ENCODE measurements at places on chromosomes 5 and 9.

DNA sequence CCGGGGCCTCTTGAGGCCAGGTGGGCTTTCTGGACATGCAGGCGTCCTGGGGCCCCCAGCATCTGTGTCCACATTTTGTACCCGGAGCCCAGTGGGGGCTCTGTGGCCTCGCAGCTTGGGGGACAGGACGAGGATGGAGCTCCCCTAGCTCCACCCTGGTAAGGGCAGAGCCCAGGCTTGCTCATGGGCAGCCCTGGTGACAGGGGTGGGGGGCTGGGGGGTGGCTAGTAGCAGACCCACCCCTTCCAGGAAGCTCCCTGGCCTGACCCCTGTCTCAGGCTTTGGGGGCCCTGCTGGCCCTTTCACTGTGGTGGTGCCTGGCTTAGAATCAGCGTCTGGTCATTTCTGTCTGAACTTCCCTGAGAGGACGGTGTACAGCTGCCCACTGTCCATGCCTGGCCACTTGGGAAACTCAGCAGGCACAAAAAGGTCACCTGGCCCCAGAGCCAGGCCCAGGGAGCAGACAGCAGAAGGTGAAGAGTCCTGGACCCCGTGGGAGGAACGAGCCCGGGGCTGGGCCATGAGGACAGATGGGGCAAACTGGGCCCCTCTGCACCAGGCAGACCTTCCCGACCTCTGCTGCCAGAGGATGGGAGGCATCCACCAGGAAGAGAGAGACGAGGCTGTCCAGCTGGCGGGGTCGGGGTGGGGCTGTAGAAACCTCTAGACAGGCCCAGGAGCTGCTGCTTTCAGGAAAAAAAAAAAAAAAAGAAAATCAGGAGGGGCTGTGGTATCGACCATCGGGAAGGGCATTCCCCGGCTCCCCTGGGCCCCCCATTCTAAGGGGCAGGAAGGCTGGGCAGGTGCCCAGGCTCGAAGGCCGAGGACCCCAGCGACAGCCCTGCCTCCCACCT, 52.8 kb downstream of the EXD3 start:
- no peak for DNase-seq

GRCh38 chr5:173850659-173851058, 37.5 kb upstream of the CPEB4 start:
- DNase-seq, result no peak

DNA sequence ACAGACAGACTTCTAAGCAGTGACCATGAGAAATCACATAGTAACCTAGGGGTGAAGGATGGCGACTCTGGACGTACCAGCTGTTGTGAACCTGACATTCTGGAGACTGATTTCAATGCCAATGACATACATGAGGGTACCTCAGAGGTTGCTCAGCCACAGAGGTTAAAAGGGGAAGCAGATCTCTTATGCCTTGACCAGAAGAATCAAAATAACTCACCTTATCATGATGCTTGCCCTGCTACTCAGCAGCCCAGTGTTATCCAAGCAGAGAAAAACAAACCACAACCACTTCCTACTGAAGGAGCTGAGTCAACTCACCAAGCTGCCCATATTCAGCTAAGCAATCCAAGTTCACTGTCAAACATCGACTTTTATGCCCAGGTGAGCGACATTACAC, 38.0 kb upstream of the CCDC152 start:
- DNase-seq, result peak; percentile 21

- DNase-seq, result no peak
These were observed 64.5 kb upstream of the ADAMTS2 start for GRCh38 chr5:179409806-179410205.

- peak; percentile 65 for DNase-seq
These were observed 568.9 kb downstream of the CCDC171 start for GRCh38 chr9:16121601-16122286.

GRCh38 chr9:37995961-37996818, 72.8 kb downstream of the SHB start:
- DNase-seq, result no peak

DNA sequence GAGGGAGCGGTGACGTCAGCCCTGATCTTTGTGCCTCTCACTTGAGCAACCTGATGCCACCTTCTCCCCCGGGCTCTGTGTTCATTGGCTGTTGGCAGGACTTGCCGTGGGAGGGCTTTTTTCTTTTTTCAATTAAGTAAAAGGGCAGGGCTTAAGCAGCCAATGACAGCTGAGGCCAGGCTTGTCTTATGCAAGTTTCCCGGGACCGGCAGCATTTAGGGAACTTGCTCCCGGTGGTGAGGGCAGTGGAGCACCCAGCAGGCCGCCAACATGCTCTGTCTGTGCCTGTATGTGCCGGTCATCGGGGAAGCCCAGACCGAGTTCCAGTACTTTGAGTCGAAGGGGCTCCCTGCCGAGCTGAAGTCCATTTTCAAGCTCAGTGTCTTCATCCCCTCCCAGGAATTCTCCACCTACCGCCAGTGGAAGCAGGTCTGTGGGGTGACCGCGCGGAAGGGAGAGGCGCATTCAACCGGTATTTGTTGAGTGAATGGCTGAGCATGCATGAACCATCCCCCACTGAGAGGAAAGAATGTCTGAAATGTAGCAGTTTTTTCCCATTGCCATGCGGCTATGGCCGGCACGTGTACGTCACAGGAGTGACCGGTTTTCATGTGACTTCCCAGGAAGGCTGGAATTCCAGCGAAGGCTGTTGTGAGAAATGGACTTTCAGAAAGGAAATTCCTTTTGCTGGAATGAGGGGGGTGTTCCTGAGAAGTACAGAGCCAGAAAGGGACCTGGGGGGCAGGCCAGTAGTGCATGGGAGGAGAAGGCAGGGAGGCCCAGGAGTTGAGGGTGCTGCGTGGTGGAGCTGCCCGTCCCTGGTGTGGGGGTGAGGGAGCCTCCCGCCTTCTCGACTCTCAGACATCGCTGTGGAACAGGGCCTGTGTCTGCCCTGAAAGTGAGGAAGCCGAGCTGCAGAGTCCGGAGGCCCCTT, 29.0 kb downstream of the PTGES2 start:
- DNase-seq, result peak; percentile 97

GRCh38 chr9:136082496-136083361, 12.4 kb downstream of the NACC2 start:
- DNase-seq, result no peak

- peak; percentile 52 for DNase-seq
These were observed 11.9 kb downstream of the CAPSL start for GRCh38 chr5:35926389-35927051.

- peak; percentile 93 for DNase-seq
These were observed 1.8 kb downstream of the PDLIM4 start for GRCh38 chr5:132259069-132259851.

DNA sequence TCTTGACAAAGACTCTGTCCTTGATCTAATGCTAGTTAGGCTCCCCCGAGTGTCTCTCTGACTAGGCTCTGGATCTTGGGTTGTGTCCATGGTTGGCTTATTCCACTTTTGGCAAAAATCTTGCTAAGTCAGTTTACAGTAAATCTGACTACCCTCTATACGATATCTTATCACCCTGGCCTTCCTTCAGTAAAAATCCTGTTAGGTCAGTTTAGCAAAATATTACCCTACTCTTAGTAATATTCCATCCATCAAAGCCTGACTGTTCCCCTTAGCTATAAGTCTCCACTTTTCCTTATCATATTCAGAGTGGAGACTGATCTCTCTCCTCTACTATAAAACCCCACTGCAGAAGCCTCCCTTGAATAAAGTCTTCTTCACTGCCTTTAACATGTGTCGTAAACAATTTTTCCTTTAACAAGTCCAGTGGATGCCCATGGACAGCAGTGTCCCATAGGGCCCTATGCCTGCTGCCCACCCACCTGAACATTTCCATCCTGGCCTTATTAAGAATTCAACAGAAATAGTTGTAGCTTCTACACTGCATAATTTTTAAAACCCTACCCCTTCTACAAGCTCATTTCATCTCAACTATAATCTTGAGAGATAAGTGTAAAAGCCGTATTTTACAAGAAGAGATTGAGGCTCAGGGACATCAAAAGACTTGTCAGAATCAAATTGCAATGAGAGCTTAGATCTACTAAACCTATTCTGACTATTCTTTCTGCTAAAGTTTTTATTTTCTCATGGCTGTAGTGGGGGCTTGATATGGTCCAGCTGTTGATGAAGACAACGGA, 22.3 kb downstream of the MINAR2 start:
- no peak for DNase-seq

DNA sequence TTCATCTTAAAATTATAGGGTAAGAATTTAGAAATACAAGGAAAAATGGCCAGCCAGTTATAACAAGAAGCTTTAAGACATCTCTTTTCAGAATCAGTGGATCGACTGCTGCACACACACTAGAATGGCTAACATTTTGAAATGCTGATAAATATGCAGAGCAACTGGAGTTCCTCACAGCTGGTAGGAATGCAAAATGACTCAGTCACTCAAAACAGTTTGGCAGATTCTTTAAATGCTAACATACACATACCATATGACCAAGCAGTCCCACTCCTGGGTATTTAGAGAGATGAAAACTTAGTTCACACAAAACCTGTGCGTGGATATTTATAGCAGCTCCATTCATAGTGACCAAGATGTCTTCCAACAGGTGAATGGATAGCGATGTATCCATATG, 23.2 kb upstream of the PSAT1 start:
- peak; percentile 82 for DNase-seq

GRCh38 chr9:127860260-127860659, 5.8 kb upstream of the ENG start:
- DNase-seq, result no peak

DNA sequence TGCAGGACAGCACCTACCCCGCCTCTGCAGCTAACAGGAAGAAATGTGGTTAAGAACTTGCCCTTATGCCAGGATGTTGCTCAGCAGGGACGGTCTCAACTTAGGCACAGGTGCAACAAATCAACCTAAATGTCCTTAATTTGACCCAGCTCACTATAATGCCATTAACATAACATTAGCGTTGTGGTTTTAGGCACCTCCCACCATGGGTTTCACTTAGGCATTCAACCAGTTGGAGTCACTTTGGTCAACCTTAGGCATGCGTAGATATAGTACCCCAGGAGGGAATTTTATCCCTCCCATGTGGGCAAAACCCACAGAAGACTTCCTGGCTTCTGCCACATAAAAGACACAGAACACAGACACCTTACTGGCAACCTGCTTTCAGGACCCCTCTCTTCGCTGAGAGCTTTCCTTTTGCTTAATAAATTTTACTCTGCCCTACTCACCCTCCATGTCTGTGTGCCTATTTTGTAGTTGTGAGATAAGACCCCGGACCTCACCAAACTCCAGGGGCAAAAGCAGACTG, 8.7 kb upstream of the ERAP1 start:
- no peak for DNase-seq
